Mesothelial cell of epicardium (in vitro differentiated cells): ENCODE measurements at places on chromosomes 5 and 9. TPM values are rescaled to one million over a fixed set of nuclear protein-coding genes. Genes with fewer than 3 reads are reported as not detected.

- H3K36me3 ChIP-seq: no peaks in the 10 kb centered on the region
- no peak for DNase-seq
- peak overlapping the region; percentile 31 for H3K27ac ChIP-seq
- H3K4me1 ChIP-seq: peaks cover 13% of the 10 kb centered on the region
- no peak overlapping the region for H3K4me3 ChIP-seq
Measured at GRCh38 chr5:44729536-44729935, 79.2 kb upstream of the MRPS30 start.

DNA sequence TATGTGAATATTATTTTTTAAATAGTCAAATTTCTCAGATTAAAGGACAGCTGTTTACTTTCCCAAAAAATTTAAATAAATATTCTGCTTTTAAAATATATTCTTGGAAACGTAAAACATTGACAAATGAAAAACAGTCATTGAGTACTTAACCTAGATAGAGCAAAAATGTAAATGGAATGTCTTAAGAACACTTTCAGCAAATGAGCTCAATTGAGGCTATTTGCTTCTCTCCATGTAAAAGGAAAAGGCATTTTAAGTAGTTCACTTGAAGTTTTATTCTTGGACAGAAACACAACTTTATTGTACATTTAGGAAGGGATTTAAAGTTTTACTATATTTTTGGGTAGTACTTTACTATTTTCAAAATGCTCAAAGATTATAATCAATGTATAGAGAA lies 983.6 kb upstream of the TYRP1 start:
- peaks cover 2% of the 10 kb centered on the region for H3K4me1 ChIP-seq
- no peak overlapping the region for H3K4me3 ChIP-seq
- no peak for DNase-seq

- H3K27me3 ChIP-seq: no peaks in the 10 kb centered on the region
- H3K27ac ChIP-seq: no peak overlapping the region
- DNase-seq: no peak
- H3K4me1 ChIP-seq: peaks cover 9% of the 10 kb centered on the region
- H3K4me3 ChIP-seq: no peak overlapping the region
- peaks cover 33% of the 10 kb centered on the region for H3K36me3 ChIP-seq
Measured at GRCh38 chr5:132927355-132928061, 35.9 kb downstream of the AFF4 start.

PCAT7 gene
- 18.5 to 19.0 TPM (median 18.8 TPM) in 3 replicates for total RNA-seq

TEK gene
- 5.9 to 6.7 TPM (median 6.1 TPM) in 3 replicates for total RNA-seq

TNFSF8 gene
- total RNA-seq: not detected in 3 replicates
